Skin of body (tissue), 3 donors: ENCODE measurements at places on chromosomes 12 and 14.

- no peak for DNase-seq
These were observed 18.3 kb downstream of the DYRK4 start for GRCh38 chr12:4580281-4580688.

- peak; percentile 42 for DNase-seq
These were observed 449 bp upstream of the LTBP2 start for GRCh38 chr14:74612350-74613021.

- DNase-seq = no peak
These were observed 511.1 kb downstream of the RPL10L start for GRCh38 chr14:46140445-46140844.

- no peak for DNase-seq
These were observed 19.9 kb upstream of the MSI1 start for GRCh38 chr12:120388691-120389481.

- no peak for DNase-seq
These were observed 28.2 kb downstream of the CACNA2D4 start for GRCh38 chr12:1890119-1890703.
